ENCODE measurements at places on chromosomes 12 and 14. TPM values are rescaled to one million over a fixed set of nuclear protein-coding genes. Genes with fewer than 3 reads are reported as not detected.
A peak's percentile ranks its signal among the peaks of the same experiment; 100 is the strongest.

DNA sequence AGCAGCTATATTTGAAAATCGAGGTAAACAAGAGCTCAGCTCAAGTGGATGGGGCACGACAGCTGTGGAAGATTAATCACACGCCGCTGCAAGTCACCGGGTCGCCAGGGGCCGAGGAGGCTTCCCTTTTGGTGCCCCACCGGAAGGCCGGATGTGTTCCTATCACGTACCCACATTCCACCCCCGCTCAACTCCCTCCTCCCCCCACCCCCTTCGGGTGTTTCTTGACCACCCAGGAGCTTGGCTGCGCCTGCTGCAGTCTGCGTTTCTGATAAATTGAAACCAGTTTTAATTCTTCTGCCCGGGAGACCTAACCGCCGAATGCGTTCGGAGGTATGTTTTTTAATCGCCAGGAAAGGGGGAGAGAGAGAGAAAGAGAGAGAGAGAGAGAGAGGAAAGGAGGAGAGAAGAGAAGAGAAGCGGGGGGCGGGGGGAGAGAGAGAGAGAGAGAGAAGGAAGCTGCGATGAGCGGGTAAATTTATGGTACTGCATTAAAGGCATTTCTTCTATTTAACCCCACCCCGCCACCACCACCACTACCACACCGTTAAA lies 1.8 kb downstream of the SLC8A3 start:
- no peak overlapping the region for H3K27ac ChIP-seq
- H3K36me3 ChIP-seq = no peaks in the 10 kb centered on the region
- DNase-seq = no peak

DNA sequence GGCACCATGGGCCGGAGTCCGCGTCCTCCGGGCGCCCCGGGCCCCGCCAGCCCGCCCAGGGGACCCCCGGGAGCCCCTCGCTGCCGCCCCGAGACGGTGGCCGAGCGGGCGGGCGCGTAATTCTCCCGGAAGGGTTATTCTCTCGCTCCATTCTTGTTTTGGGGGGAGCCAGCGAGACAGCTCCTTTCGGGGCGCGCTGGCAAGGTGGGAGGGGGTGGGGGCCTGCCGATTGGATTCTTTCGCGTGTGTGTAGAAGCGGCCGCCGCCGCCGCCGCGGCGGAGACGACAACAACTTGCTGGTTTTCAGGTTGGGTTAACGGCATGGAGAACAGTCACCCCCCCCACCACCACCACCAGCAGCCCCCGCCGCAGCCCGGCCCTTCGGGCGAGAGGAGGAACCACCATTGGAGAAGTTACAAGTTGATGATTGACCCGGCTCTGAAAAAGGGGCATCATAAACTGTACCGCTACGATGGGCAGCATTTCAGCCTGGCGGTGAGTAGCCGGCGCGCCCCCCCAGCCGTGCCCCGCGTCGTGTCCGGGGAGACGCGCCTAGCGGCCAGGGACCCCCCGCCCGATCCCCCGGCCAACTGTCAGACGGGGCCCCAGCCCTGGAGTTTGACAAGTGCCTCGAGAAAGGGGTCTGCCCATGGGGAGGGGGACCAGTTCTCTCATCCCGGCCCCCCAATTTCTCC lies 755 bp downstream of the SETD1B start:
- peaks cover 4% of the 10 kb centered on the region for H3K4me1 ChIP-seq
- no peaks in the 10 kb centered on the region for H3K36me3 ChIP-seq
- H3K27me3 ChIP-seq = no peaks in the 10 kb centered on the region
- H3K27ac ChIP-seq = peak overlapping the region; percentile 48

GRCh38 chr14:44436458-44436857 lies 70.6 kb downstream of the FSCB start:
- no peak for DNase-seq
- H3K27me3 ChIP-seq = no peaks in the 10 kb centered on the region
- H3K36me3 ChIP-seq = no peaks in the 10 kb centered on the region
- no peak overlapping the region for H3K27ac ChIP-seq
- H3K4me1 ChIP-seq = no peaks in the 10 kb centered on the region

DNA sequence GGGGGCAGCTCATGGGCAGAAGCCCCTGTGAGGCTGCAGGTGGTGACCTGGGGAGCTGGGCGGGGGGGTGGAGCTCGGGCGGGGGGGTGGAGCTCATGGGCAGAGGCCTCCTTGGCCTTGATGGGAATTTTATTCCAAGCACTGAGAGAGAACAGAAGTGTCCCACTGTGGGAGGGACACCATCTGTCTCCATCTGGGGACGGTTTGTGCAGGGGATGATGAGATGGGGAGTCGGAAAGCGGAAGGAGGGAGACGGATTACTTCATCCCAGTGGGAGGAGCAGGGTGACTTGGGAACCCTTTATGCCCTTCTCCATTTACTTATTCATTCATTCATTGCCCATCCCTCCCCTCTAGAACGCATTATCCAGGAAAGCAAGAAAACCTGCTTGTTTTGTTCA lies 304.7 kb downstream of the ADGRD1 start:
- no peak for DNase-seq
- no peak overlapping the region for H3K4me3 ChIP-seq
- no peaks in the 10 kb centered on the region for H3K36me3 ChIP-seq

GRCh38 chr12:66109056-66109455 lies 21.5 kb downstream of the LLPH start:
- H3K4me1 ChIP-seq = peaks cover 5% of the 10 kb centered on the region
- H3K36me3 ChIP-seq = no peaks in the 10 kb centered on the region
- no peak overlapping the region for H3K4me3 ChIP-seq
- no peak overlapping the region for H3K27ac ChIP-seq
- H3K27me3 ChIP-seq = no peaks in the 10 kb centered on the region

DNA sequence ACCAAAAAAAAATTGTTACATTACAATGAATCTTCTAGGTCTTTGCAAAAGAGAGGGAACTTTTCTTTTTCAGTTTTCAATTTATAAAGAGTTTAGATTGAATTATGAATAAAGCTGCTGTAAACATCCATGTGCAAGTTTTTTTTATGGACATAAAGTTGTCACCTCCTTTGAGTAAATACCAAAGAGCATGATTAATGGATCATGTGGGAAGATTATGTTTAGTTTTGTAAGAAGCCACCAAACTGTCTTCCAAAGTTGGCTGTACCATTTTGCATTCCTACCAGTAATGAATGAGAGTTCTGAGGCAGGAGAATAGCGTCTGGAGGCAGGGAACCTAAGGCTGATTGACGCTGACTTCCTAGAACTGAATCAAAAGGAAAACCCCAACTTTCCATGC lies 30.2 kb downstream of the LEMD3 start:
- no peak overlapping the region for H3K4me3 ChIP-seq
- H3K27me3 ChIP-seq = no peaks in the 10 kb centered on the region
- no peak for DNase-seq
- H3K4me1 ChIP-seq = peaks cover 9% of the 10 kb centered on the region
- no peak overlapping the region for H3K27ac ChIP-seq

DNA sequence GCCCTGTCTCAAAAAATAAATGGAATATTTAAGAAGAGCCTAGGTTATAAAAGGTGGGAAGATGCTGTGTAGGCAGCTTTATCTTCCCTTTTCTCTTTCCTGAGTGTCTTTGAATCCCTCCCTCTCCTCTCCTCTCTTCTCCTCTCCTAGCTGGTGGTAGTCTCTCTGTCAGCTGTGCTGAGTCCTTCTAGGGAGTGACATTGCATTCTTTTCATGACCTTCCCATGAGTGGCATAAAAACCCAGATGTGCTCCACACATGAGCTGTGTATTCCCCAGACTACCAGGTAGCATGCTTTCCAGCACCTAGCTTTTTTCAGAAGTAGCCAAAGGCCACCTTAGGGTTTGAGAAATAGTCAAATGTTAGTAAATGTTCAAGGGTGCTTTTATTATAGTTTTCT lies 23.6 kb downstream of the SAMD4A start:
- no peaks in the 10 kb centered on the region for H3K36me3 ChIP-seq
- no peak overlapping the region for H3K4me3 ChIP-seq
- H3K4me1 ChIP-seq = no peaks in the 10 kb centered on the region
- no peaks in the 10 kb centered on the region for H3K27me3 ChIP-seq
- DNase-seq = no peak

GRCh38 chr12:113649256-113649830 lies 177.7 kb upstream of the LHX5 start:
- no peaks in the 10 kb centered on the region for H3K27me3 ChIP-seq
- no peaks in the 10 kb centered on the region for H3K4me1 ChIP-seq
- H3K27ac ChIP-seq = no peak overlapping the region
- no peak overlapping the region for H3K4me3 ChIP-seq

GRCh38 chr14:63544591-63545299 lies 1.6 kb upstream of the PPP2R5E start:
- H3K27me3 ChIP-seq = no peaks in the 10 kb centered on the region
- no peak for DNase-seq
- no peak overlapping the region for H3K27ac ChIP-seq
- H3K4me3 ChIP-seq = no peak overlapping the region
- H3K36me3 ChIP-seq = no peaks in the 10 kb centered on the region

GRCh38 chr12:122870867-122871664 lies 24.9 kb downstream of the VPS37B start:
- peak overlapping the region; percentile 69 for H3K27ac ChIP-seq
- peak; percentile 27 for DNase-seq
- peaks cover 74% of the 10 kb centered on the region for H3K4me1 ChIP-seq
- H3K36me3 ChIP-seq = no peaks in the 10 kb centered on the region
- no peaks in the 10 kb centered on the region for H3K27me3 ChIP-seq
- H3K4me3 ChIP-seq = peak overlapping the region; percentile 11

DNA sequence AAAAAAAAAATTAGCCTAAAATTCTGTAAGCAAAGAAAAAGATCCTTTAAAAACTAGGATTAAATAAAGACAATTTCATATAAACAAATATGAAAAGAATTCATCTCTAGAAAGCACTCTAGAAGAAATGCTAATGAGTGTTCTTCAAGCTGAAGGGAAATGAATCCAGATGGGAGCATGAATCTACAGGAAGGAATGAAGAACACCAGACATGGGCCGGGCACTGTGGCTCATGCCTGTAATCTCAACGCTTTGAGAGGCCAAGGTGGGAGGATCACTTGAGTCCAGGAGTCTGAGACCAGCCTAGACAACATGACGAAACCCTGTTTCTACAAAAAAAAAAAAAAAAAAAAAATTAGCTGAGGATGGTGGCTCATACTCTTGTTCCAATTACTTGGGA lies 297.2 kb downstream of the FBXL14 start:
- H3K4me3 ChIP-seq = no peak overlapping the region
- H3K27ac ChIP-seq = no peak overlapping the region
- no peaks in the 10 kb centered on the region for H3K4me1 ChIP-seq
- no peaks in the 10 kb centered on the region for H3K36me3 ChIP-seq
- DNase-seq = no peak
- H3K27me3 ChIP-seq = no peaks in the 10 kb centered on the region

- DNase-seq = peak; percentile 68
- H3K27me3 ChIP-seq = no peaks in the 10 kb centered on the region
- peak overlapping the region; percentile 20 for H3K4me3 ChIP-seq
- H3K36me3 ChIP-seq = no peaks in the 10 kb centered on the region
These were observed 10.5 kb downstream of the CACNA2D4 start for GRCh38 chr12:1907652-1908611.

DNA sequence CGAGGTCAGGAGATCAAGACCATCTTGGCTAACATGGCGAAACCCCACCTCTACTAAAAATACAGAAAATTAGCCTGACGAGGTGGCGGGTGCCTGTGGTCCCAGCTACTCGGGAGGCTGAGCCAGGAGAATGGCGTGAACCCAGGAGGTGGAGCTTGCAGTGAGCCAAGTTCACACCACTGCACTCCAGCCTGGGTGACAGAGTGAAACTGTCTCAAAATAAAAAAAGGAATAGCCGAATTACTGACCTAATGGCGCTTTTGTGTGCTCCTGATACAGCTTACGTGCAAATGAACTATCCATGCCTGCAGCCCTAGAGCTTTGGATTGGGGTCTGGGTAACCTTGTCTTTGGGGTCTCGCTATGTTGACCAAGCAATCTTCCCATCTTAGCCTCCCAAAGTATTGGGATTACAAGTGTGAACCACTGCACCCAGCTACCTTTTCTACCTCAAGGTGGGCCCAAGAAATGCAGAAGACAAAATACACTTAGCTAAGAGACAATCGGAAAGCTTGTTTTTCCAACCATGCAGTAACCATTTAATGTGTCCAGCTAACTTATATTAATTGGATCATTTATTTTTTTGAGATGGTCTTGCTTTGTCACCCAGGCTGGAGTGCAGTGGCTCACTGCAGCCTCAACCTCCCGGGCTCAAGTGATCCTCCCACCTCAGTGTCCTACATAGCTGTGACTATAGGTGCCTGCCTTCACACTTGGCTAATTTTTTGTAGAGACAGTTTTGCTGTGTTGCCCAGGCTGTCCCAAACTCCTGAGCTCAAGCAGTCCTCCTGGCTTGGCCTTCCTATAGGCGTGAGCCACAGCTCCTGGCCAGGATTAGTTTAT lies 5.5 kb downstream of the PABPN1 start:
- H3K27me3 ChIP-seq = no peaks in the 10 kb centered on the region
- H3K4me1 ChIP-seq = peaks cover 16% of the 10 kb centered on the region
- no peak overlapping the region for H3K4me3 ChIP-seq
- no peak for DNase-seq

GRCh38 chr12:74586251-74586650 lies 48.6 kb downstream of the ATXN7L3B start:
- no peaks in the 10 kb centered on the region for H3K4me1 ChIP-seq
- H3K27me3 ChIP-seq = no peaks in the 10 kb centered on the region
- no peak overlapping the region for H3K27ac ChIP-seq
- no peak overlapping the region for H3K4me3 ChIP-seq

DNA sequence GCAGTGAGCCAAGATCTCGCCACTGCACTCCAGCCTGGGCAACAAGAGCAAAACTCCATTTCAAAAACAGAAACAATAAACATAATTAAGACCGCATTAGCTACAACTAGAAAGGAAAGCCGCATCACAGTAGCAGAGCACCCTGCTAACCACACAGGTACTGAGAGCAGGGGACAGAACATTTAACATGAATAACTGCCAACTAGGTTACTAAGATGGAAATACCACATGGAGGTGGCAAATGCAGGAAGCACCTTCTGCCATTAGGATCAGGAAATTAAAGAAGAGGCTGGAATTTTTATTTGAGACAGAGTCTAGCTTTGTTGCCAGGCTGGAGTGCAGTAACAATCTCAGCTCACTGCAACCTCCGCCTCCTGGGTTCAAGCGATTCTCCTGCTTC lies 41.9 kb downstream of the CDC42BPB start:
- H3K4me3 ChIP-seq = no peak overlapping the region
- no peaks in the 10 kb centered on the region for H3K27me3 ChIP-seq
- no peak for DNase-seq
- H3K36me3 ChIP-seq = no peaks in the 10 kb centered on the region
- H3K27ac ChIP-seq = peak overlapping the region; percentile 46

DNA sequence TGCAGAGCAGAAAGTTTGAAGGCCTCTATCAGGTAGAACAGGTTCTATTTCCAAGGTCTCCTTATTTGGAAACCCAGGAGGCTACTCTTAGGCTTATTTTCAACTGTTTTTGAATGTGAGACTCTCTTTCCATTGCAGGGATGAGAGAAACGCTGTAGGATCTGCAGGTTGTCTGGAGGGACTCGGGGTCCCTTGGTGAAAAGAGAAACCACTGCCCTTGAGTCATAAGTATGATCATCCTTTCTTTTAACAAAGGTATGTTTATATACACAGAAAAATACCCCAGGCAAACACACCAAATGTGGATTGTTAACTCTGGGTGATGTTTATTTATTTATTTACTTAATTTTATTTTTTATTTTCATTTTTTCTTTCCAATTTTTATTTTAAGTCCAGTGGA lies 57.8 kb upstream of the MAX start:
- no peaks in the 10 kb centered on the region for H3K4me1 ChIP-seq
- no peaks in the 10 kb centered on the region for H3K27me3 ChIP-seq
- H3K36me3 ChIP-seq = no peaks in the 10 kb centered on the region
- H3K4me3 ChIP-seq = no peak overlapping the region
- no peak for DNase-seq

MMP14 gene
- total RNA-seq = 146 TPM

TTC9 gene
- total RNA-seq = 2.4 TPM

PRB2 gene
- not detected for total RNA-seq

GPR132 gene
- total RNA-seq = 2.3 TPM
